ENCODE measurements at places on chromosomes 6 and 20.

GRCh38 chr20:13251106-13251903 is 30.2 kb downstream of the ISM1 start:
- DNase-seq, result no peak

DNA sequence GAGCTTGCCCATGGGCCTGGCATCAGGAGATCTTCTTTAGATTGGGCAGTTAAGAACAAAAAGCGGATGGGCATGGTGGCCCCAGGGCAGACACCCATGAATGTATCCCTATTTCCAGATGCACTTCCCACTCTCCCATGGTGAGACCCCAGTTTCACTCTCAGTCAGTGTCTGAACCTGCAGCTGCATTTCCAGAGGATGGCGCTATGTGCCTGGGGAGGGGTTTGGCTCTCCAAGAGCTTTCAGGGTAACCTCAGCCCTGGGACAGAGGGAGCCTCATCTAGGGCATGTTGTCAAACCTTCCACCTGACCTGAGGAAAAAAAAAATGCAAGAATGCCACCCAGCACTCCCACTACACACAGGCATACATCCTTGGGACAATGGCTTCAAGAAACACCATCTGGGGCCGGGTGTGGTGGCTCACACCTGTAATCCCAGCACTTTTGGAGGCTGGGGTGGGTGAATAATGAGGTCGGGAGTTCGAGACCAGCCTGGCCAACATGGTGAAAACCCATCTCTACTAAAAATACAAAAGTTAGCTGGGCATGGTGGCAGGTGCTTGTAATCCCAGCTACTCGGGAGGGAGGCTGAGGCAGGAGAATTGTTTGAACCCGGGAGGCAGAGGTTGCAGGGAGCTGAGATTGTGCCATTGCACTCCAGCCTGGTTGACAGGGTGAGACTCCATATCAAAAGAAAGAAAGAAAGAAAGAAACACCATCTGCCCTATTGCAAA is 1.9 kb downstream of the CST9L start:
- no peak for DNase-seq

GRCh38 chr6:80165143-80165542 is 58.7 kb downstream of the BCKDHB start:
- DNase-seq, result no peak

GRCh38 chr6:33868141-33868540 is 64.3 kb upstream of the MLN start:
- no peak for DNase-seq

DNA sequence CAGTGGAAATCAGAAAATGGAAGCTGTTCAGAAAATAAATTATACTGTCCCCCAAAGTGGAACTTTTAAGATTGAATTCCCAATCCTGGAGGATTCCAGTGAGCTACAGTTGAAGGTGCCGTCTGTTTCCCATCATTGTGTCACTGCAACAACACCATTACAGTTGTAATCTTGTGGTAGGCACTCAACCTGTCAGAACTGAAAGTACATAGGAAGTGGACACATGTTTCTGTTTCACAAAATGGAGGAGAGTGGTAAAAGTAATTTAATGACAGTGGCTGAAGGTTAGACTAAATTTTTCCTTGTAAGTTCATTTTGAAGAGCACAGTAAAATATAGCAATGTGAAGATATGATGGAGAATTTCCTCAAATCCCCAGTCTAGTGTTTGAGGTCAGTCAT is 70.0 kb downstream of the CD109 start:
- DNase-seq, result no peak

DNA sequence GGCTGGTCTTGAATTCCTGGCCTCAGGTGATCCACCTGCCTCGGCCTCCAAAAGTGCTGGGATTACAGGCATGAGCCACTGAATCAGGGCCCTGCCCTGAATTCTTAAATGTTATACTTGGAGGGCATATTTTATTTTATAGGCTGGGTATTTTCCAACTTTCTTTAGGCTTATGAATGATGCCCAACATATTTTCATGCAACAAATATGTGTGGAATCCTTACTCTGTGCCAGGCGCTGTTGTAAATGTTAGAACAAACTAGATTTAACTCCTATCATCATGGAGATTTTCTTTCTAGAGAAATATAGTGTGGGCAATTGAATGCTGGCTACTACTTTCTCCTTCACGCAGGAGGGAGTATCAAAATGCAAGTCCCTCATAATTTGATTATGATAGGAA is 71.2 kb downstream of the SAMD5 start:
- no peak for DNase-seq

DNA sequence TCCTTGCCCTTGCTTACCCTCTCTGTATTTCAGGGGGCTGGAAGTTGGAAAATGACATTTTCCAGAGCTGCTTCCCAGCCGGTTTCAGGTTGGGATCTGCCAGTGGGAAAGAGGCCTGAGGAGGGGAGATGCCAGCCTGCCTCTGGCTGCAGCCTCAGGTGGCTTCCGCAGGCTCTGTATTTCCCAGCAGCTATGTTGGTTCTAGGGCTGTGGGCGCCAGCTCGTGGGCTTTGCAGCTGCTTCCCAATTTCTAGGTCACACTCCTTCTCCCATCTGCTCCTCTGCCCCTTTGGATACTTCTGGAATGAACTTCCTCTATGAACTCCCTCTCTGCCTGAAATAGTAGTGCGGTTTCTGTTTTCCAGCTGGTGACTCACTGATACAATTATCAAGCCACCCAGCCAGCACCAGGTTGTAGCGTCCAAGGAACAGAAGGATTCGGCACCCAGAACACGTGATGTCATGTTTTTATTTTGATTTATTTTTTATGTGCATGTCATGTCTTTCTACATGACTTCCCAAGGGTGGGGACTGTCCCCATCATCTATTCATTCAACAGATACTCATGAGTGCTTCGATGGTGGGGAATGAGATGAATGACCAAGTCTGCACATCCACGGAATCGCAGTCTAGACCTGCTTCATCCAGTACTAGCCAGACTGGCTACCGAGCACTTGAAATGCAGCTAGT is 38.0 kb downstream of the TGM2 start:
- no peak for DNase-seq

GRCh38 chr6:44522871-44523270 is 135.4 kb downstream of the CDC5L start:
- DNase-seq, result no peak

GRCh38 chr6:144728804-144729203 is 443.7 kb downstream of the UTRN start:
- DNase-seq, result no peak

DNA sequence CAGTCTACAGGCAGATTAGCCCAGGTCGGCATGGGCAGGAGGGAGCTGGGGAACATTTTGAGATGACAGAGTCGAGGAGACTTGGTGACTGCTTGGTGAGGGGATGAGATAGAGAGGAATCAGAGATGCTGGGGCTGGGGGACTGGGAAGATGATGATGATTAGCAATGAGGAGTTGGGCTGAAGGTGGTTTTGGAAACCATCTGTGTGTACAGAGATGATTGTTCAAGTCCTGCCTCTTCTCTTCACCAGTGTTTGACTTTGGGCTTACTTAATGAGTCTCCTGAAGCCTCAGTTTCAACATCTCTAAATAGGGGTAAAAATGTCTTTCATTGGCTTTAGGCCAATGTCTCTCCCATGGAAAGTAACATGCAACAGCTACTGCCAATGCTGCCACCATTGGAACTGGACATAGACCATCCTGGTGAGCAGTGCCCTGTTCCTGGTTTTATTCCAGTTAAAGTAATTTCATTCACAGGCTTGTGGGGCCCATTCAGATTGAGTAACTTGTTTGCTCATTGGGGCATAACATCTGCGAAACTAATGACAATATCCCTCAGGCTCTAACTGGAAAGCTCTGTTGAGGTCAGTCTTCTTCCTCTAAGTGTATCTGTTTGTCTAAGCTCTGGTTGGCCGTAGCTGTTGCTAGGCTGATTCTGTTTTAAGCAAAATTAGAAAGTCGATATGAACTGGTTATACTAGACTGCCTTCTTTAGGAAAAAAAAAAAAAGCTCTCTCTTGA is 99.1 kb downstream of the ARMC2 start:
- DNase-seq, result no peak

DNA sequence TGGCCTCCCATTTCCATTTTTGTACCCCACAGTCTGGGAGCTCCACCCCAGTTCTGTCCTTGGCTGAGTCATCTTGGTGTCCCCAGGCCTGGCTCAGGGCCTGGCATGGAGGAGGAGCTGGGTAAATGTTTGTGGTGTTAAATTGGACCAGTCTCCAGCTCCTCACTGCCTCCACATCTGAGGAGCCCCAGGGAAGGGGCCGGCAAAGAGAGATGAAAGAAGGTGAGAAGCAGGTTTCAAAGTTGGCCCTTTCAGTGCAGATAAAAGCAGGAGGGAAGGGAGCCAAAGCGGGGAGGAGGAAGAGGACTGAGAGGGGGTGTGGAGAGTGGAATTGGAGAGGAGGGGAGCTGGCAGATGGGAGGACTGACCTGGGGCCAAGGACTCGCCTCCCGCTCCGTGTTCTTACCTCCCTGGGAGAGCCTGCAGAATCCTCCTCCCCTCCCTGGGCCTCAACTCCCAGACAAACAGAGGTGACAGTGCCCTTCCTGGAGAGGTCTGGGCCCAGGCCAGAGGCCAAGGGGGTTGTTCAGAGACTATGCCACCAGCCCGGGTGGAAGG is 89.0 kb downstream of the CD40 start:
- no peak for DNase-seq

GRCh38 chr6:139296927-139297326 is 5.1 kb upstream of the TXLNB start:
- no peak for DNase-seq

- DNase-seq, result no peak
Observed at GRCh38 chr6:51855310-51856082, 231.9 kb downstream of the PKHD1 start.

DNA sequence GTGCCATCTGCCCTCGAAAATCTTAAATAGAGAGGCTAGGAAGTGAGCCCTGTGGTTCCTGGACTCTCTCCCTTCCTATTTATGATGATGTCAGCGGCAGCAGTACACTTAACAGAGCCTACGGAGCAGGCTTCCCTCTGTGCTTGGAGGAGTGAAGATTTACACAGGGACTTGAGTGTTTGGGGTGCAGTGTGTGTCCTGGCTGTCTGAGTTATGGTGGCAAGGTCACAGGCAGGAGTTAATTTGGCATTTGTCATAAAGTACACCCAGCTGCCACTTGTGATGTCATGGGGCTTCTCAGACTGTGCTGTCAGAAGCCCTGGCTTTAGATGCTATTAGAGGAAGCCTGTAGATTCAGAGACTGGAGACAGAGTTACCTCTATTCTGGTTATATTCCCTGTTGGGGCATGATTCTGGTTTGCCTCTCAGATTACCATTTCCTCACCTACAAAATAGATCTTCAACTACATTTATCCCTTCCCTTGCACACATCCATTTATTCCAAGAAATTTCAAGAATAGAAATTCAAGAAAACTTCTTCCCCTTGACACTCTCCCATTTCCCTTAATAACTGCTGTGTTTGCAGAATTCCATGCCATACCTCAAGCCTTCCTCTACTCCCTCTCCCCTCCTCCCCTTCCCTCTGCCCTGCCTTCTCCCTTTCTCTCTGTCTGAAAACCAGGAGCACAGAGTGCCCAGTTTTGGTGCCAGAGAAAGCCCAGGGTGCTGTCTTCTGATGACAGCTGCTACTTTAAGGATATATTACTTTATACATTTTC is 72.1 kb downstream of the SLC24A3 start:
- DNase-seq, result no peak

- DNase-seq, result no peak
Observed at GRCh38 chr6:4510317-4510716, 265.9 kb upstream of the CDYL start.

- peak; percentile 39 for DNase-seq
Observed at GRCh38 chr20:309841-310644, 12.7 kb downstream of the ZCCHC3 start.

- DNase-seq, result no peak
Observed at GRCh38 chr6:162728197-162728596, 423 bp downstream of the PACRG start.

- no peak for DNase-seq
Observed at GRCh38 chr6:79778816-79779215, 147.7 kb downstream of the SH3BGRL2 start.

DNA sequence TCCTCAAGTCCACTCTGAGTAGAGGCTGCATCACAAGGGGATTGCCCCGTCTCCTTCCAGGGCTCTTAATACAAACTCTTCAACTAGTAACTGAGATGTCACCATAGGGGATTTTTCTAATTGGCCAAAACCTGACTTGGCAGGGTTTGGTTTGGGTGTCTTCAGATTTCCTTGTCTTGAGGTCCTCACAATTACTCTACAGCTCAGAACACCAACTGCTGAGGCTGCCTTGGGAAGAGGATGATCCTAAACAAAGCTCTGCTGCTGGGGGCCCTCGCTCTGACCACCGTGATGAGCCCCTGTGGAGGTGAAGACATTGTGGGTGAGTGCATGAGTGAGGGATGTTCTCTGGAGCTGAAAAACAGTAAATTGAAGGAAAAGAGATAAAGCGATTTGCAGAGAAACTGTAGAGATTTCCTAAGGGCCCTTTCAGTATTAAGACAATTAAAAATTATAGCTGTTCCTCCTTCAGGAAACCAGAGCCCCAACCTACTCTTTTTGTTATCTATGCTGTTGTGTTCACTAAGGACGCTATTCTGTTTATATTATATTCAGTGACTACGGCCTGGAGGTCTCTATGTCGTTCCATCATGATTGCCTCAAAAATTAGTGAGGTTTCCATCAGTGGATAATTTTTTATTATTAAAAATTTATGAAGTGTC is at the start of gene HLA-DQA1:
Gene HLA-DQA1 (plus strand): TSS at position 188 of the 662 bp plus-strand sequence. CDS start 53 bp downstream, at position 241.
- DNase-seq, result no peak

GRCh38 chr6:137357263-137357947 is 136.8 kb downstream of the OLIG3 start:
- DNase-seq, result no peak

GRCh38 chr20:10131732-10132345 is 86.8 kb upstream of the SNAP25 start:
- no peak for DNase-seq

DNA sequence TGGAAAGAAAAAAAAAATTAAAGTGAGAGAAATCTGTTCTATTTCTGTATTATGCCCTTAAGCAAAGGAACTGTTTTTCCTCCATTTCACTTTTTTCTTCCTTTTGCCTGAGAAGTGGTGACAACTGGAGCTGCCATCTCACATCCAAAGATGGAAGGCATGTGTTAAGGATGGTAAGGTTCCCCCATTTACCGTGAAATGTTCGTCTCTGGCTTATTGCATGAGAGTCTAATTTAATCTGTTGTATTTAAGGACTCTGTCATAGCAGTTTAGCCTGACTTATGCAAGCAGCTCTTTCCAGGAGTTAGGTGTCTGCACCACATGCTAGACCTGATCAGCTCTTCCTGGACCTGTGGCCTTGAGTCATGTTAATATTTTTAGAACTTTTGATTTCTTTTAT is 389.5 kb upstream of the MAP3K7 start:
- no peak for DNase-seq

DNA sequence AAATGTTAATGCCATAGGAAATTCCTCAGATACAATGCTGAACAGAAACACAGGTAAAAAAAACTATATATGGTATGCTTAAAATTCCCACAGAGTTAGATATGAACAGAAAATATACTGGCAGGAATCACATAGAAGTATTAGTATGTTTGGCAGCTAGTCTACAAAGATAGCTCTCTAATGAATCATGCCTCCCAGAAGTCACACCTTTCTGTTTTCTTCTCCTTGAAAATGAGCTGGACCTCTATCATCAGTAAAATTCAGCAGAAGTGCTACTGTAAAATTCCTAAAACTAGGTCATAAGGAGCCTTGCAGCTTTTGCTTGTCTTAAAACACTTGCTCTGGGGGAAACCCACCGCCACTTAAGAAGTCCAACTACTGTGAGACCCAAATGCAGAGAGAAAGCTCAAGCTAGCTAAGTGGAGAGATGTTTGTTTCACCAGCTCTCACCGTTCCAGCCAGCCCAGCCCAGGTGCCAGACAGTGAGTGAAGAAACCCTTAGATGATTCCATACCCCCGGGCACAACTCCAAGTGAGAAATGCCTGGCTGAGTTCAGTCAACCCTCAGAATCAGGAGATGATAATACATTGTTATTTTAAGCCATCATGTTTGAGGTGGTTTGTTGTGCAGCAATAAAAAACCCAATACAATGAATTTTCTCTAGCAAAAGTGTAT is 43.0 kb downstream of the TSPYL4 start:
- no peak for DNase-seq
